Fibroblast of villous mesenchyme (primary cell): ENCODE measurements at places on chromosomes 6 and 20. TPM values are rescaled to one million over a fixed set of nuclear protein-coding genes. Genes with fewer than 3 reads are reported as not detected.

GRCh38 chr6:99189823-99190721, 159.4 kb downstream of the FAXC start:
- no peak for DNase-seq

DNA sequence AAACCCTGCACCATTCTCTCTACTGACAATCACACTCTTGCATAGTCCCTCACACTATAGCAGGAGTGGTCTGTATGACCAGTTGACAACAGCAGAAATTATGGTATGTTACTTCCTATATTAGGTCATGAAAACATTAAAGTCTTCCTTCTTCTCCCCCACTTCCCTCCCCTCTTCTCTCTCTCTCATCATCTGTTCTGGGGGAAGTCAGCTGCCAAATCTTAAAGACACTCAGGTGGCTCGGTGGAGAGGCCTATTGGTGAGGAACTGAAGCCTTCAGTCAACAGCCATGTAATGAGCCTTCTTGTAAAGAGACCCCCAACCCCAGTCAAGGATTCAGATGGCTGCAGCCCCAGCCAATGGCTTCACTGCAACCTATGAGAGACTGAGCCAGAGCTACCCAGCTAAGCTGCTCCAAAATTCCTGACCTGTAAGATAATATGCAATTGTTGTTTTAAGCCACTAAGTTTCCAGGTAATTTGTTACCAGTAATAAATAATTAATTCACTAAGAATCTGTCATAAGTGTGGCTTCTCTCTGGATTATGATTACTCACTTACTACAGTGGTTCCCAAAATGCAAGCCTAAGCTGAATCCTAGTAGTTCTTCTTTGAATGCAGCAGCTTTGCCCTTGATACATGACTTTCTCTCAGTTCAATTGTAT, 11.2 kb upstream of the TSBP1 start:
- no peak for DNase-seq

GRCh38 chr6:48098923-48099322, 12.1 kb downstream of the PTCHD4 start:
- no peak for DNase-seq

- no peak for DNase-seq
Observed at GRCh38 chr20:1982686-1983085, 11.2 kb downstream of the PDYN start.

- DNase-seq = no peak
Observed at GRCh38 chr20:20439602-20440190, 71.8 kb downstream of the INSM1 start.

GRCh38 chr20:8156235-8157079, 24.4 kb downstream of the PLCB1 start:
- DNase-seq = peak; percentile 52

DNA sequence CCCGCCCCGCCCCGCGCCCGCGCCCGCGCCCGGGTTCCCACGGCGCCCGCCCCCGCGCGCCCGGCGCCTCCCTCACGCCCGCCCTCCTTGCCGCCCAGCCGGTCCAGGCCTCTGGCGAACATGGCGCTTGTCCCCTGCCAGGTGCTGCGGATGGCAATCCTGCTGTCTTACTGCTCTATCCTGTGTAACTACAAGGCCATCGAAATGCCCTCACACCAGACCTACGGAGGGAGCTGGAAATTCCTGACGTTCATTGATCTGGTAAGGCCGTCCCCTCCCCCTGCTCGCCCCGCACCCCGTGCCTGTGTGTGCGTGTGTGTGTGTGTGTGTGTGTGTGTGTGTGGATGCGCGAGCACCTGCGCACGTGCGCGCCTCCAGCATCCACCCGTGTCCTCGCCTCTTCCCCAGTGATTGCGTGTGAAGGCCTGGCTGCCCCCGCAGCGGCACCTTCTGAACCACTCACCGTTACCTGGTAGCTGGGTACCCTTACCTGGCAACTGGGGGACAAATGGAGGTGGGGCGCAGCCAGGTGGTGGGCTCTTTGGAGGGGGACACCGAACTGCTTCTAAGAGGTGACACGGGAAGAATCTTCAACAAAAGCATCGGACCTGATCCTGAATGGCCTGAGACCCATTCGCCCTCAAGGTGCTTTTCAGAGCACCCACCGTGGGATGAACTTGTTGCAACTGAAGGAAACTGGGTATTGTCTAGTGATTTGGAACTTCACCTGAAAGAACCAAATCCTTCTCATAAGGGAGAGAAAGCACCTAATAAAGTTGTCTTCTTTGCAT, at the start of gene AIG1:
TSS of gene AIG1 (plus strand) at position 84 of the 791 bp plus-strand sequence. CDS start at position 121, 37 bp downstream.
- DNase-seq = no peak

GRCh38 chr6:41428996-41429421, 93.6 kb downstream of the NCR2 start:
- peak; percentile 16 for DNase-seq

- no peak for DNase-seq
Observed at GRCh38 chr6:13112921-13113320, 215.4 kb downstream of the TBC1D7 start.

- DNase-seq = peak; percentile 20
Observed at GRCh38 chr20:63290677-63291472, 2.1 kb upstream of the COL20A1 start.

- DNase-seq = peak; percentile 87
Observed at GRCh38 chr6:30690403-30691207, at the start of gene NRM. Gene NRM (minus strand): TSS chr6:30690984. CDS start chr6:30690974, 10 bp downstream.

DNA sequence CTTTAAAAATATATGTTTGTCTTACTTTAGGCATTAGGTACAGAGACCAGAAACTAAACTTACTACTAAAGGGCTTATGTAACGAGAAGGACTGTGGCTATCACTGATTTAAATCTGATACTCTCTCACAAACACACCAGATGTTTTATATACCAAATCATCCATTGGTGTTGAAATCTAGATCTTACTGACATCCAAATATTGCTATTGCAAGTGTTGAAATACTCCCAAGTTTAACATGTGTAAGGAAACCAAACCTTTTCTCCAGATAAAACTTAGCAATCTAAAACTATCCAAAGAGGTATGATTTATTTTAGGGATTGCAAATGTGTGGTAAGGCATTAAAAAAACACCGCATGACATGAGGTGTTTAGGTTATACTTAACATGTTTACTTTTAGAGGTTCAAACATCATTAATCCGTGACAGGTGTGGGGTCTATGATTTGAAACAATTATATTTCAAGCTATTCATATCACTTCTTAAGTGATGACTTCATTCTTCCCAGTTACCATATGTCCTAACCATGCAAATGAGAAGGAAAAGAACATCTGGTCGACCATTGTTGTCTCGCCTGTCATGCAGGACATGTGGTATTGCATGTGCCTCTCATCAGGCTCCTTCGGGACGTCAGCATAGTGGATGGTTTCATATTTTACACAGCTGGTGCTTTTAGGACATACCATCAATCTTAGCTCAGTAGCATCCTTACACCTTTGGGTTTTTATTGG, 168.3 kb upstream of the SPACA1 start:
- DNase-seq = peak; percentile 40

DNA sequence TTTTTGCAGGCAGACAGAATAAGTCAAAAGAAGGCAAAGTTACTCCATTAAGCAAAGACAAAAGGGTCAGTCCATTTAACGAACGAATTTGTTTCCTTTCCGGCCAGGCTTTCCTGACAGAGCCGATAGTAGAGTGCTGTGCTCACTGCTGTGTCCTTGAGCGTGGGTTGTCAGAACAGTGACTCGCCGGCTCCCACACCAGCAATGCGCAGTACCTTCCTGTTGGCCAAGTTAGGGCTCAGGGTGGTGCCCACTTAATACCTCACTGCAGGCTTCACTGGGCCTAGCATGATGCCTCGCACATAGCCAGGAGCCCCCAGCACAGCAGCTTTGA, 294.7 kb downstream of the FOXC1 start:
- no peak for DNase-seq

HAO1 gene
- not detected in 2 replicates for total RNA-seq

CYP24A1 gene
- total RNA-seq = not detected in 2 replicates

CFAP61 gene
- total RNA-seq = 0.43 TPM in 1 of 2 replicates, not detected in the other

CEP85L gene
- 13.2 and 16.4 TPM in 2 replicates for total RNA-seq

CRISP3 gene
- total RNA-seq = not detected in 2 replicates

NKAIN4 gene
- not detected in 2 replicates for total RNA-seq
